ENCODE measurements at places on chromosomes 1 and 21.

- peak; percentile 31 for DNase-seq
These were observed 647.5 kb downstream of the SMYD3 start for GRCh38 chr1:245859493-245860114.

GRCh38 chr1:80523861-80524260 is 1276.9 kb upstream of the ADGRL2 start:
- DNase-seq: no peak

- no peak for DNase-seq
These were observed 414.0 kb downstream of the CAMTA1 start for GRCh38 chr1:7199077-7199779.

DNA sequence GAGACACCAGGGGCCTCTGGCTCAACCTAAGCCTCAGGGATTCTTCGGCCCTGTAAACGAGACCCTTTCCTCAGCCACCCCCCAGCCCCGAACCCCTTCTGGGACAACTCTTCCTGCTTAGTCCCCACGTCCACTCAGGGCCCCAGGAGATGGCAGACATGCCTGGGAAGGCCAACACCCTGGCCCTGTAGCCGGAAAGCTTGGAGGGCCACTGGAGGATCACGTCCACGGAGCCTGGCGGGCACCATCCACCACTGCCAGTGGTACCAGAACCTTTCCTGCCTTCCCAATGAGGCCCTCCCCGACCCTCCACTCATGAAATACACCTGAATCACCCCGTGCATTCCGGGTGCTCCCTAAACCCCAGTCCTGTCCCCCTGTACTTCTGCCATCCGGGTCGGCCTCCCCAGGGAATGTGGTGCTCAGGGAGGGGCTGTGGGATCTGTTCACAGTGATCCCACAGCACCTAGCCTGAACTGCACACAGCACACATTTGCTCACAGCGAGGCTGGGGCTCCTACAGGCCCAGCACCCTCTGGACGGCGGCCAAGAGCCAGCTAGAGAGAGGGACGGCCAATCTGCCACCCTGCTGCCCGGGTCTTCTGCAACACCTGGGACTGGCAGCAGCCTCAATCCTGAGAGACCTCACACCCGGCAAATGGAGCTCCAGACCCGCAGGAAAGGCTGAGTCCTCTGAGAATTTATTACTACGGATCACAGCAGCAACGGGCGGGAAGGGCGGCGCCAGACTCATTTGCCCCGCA is 1.8 kb downstream of the AURKAIP1 start:
- DNase-seq: no peak
